ENCODE measurements at places on chromosomes 3 and 15.

DNA sequence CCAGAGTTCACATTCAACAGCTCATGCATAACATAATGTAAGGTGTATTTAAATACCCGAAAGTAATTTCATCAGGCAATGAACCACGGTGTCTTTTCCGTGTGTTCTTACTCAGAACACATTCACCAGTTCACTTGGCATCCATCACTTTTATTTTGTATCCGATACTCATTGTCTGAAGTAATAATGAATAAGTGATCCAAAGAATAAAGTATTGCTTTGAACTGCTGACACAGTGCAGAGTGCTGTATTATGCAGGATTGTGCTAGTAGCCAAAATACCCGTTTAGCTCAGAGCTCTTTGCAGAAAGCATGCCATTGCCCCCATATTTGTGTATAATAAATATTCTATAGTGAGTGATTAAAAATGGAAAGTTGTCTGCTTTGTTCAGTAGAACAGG, 460.9 kb upstream of the KCNMB2 start:
- DNase-seq, result no peak

DNA sequence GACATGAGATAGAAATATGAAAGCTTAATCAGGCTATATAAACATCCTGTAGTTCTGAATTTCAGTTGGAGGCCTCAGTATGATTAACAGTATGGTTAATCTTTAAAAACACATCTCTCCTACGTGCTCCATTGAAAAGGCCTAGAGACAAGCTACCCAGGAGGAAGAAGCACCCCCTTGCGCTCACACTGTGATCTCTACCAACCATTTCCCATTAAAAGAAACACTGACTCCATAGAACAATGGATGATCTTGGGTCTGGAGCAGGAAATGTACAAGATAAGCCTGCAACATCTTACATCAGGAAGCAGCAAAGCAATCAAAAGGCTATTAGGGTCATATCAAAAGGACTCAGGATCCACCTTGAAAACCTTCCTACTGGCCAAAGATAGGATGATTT, 3.4 kb upstream of the EOGT start:
- no peak for DNase-seq

DNA sequence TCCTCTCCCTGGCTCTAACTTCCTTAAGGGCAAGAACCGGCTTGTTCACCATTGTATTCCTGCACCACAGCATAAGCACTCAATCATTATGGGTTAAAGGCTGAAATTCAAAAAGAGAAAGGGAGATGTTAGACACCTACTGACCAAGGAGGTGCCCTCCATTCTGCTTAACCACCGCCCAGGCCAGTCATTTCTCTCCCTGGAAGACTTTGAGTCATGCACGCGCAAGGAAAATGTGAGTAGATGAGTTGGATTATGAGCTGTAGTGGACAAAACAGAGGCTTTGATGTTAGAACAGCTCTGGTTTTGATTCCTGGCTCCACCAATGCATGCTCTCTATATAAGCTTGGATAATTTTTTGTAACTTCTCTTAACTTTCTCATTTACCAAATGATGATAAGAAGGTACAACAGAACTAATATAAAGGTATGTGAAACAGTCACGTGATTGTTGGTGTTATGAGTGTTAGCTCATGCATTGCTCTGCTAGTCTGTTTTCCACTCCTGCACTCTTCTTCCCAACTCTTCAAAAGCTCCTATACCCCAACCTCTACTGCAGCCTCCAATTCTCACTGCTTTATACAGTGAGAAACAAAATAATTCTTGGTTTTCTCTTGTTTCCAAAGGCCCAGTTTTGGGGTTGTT, 148.4 kb upstream of the ATP11B start:
- DNase-seq, result peak; percentile 19

DNA sequence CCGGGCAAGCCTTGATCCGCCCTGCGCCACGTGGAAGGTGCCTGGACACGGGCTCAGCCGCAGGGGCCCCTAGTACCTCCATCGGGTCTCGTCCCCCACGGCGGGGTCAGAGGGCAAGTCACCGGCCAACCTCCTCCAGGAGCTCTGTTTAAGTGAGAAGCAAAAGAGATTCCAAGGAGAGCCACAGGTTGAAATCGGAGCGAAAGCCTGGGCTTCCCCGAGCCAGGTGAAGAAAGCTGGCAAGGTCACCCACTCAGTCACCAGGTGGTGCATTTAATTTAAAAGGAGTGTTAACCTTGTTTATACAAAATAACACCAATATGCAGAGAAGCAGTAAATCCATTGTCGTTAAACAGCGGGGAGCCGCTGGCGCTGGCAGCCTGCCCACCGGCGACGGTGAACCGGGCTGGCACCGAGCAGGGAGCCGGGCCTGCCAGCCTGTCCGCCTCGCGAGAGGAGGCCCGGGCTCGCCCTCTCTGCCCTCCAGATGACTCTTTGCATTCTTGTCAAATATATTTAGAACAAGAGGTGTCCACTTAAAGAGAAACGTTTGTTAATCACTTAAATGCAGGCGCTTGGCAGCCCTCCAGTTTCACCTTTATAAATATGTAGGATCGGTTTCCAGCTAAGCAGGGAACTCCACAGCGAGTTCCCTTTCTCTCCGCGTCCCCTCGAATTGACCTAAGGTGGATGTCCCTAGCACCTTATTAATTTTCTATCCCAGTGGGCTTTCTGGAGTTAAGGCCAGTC, 277.3 kb upstream of the NR2F2 start:
- DNase-seq, result no peak

GRCh38 chr3:30341079-30341478, 265.3 kb upstream of the TGFBR2 start:
- DNase-seq, result no peak

DNA sequence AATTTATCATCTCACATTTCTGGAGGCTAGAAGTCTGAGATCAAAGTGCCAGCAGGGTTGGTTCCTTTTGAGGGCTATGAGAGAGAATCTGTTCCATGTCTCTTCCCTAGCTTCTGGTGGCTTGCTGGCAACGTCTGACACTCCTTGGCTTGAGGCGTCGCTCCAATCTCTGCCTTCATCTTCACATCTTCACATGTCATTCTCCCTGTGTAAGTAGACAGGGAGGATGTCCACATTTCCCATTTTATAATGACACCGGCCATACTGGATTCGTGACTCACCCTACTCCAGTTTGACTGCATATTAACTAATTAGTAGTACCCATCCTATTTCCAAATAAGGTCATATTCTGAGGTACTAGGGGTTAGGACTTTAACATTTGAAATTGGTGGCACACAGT, 17.5 kb upstream of the ARHGAP31 start:
- no peak for DNase-seq

GRCh38 chr3:128415773-128416577, 50.7 kb downstream of the DNAJB8 start:
- DNase-seq, result no peak

- no peak for DNase-seq
Observed at GRCh38 chr15:46786590-46787285, 930.6 kb upstream of the SEMA6D start.

GRCh38 chr15:72785432-72785831, 1.9 kb upstream of the ADPGK start:
- no peak for DNase-seq

DNA sequence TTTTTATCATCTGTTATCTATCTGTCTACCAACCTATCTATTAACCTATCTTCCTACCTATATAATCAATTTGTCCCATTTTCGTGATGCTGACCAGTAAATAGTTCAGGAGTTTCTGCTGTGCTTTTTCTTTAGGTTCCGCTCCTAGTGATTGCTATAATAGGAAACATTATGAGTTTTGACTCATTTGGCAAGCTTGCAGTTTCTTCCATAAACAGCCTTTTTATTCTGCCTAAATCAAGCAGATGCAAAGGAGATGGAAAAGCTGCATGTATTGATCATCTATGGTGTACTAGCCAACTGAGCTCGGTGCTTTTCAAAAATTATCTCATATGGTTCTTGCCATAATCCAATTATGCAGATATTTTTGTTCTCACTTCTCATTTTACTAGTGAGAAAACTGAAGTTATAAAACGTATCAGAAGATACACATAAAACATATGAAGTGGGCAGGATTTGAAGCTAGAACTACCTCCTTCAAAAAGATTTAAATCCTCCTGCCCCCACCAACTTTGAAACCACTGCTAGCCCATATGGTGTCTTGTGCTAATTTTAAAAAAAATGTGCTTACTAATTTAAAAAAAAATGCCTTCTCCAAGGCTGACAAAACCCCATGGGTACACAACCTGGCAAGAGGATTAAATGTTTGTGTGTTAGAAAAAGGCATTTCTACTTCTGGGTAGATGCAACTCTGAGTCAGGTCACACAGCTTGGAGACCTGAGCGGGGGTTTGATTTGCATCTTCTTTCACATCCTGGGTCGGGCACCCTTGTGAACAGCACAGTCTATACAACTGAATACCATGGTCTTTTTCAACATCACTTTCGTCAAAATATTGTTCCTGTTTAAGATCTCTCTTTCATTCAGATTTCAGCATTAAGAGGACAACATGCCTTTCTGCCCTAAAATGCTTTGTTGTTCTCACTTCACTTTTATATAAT, 267.0 kb downstream of the CHL1 start:
- no peak for DNase-seq

DNA sequence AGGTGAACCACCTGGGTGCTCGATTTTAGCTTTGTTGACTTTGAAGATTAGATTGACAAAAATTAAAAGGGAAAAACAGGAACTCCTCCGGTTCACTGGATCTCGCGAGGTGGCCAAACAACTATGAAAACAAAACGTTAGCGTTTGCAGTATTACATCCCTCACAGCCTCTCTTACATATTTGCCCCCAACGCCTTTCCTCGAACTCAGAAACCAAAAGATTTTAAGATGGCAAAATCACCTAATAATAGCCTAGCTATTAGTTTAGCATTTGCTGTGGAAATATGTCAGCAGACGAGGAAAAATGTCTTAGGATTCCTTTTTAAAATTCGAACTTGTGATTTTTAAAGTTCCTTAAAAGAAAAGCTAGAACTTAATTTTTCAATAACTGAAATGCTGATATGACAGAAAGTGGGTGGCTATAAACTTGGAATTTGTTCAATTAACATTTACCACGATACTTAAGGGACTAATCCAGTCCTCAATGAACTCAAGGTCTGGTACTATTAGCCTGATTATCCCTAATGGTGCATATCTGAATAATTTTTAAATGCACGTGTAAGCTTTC, 491 bp upstream of the SENP7 start:
- DNase-seq, result no peak

GRCh38 chr3:120067083-120067482, 27.2 kb downstream of the GSK3B start:
- DNase-seq, result no peak

- no peak for DNase-seq
Observed at GRCh38 chr15:70509282-70509662, 254.1 kb downstream of the UACA start.

DNA sequence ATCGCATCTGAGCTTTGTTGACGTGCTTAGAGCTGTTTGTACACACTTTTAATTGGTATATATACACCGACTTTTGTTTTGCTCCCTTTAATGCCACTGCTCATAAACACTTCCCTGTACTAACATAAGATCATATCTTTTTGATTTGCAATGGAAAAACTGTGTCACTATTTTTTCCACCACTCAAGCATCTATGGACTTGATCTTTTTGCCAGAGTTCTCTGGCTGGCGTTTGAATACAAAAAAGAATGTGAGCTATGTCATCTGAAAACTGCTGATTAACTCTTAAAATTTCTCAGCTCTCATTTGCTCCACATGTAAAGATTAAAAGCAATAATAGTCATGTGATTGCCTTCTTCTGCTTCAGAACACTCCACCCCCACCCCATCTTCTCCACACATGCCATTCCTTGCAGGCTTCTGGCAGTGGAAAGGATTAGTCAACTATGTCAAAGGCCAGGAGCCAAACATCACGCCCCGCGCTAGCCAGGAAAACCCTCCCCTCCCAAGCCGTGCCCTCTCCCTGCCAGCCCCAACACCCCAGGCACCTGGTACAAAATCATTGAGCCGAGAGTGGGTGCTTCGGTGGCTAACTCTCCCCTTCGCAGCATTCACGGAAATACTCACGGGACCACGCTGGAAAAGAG, 123.4 kb upstream of the MEF2A start:
- DNase-seq, result no peak

DNA sequence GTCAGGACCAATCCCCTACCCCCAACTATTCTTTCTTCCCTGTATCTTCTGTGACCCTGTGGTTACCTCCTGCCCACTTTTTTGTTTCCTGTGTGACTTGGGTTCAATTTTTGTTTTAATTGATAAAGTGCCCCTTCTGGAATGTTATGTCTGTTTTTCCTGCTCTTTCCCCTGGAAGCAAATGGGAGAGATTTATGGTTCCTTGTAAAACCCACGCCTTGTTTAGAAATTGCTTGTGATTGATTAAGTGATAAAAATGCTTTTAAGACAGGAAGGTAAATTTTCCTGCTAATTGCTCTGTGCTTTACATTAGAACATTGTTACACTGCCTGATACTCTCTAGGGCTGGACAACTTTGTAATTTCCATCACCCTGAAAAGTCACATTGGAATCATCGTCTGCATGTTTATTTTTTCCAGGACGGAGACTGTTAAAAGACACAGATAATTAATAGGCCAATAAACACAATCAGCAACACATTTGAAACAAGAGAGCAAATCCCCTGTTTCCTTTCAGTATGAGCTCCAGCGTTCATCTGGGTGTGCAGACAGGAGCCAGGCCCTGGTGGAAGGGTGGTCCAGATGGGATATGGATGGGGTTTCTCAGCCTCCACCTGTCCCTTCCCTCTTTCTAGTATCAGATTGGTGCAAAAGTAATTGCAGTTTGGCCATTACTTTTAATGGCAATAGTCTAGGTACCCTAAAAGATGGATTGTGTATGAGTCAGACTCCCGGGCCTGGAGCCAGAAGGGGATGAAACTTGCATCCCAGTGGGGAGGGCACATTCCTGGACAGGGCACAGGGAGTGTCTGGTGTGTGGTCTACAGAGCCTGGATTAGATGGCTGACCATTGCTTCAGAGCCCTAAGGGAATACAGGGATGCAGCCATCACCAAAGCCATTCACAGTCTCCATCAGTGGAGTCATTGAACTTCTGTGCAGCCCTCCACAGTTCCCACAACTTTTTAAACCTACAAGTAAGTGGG, 58.1 kb upstream of the AGBL1 start:
- DNase-seq, result no peak

DNA sequence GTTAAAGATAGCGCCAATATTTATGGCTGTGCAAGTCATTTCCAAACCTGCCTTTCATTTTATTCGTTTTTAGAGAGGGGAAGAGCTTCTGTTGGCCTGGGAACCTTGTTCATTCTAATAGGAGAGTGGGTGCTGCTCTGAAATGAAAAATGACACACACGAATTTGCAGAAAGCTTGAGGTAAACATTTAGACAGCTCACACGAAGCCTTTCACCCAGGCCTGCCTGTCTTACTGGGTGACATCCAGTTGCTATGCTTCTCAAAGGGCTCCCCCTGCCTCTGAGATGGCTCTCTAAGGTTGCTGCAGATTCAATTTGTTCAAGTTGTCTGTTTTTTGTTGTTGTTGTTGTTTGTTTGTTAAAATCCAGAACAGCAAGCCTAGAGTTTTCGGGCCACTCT, 18.2 kb downstream of the PEX5L start:
- DNase-seq, result no peak

DNA sequence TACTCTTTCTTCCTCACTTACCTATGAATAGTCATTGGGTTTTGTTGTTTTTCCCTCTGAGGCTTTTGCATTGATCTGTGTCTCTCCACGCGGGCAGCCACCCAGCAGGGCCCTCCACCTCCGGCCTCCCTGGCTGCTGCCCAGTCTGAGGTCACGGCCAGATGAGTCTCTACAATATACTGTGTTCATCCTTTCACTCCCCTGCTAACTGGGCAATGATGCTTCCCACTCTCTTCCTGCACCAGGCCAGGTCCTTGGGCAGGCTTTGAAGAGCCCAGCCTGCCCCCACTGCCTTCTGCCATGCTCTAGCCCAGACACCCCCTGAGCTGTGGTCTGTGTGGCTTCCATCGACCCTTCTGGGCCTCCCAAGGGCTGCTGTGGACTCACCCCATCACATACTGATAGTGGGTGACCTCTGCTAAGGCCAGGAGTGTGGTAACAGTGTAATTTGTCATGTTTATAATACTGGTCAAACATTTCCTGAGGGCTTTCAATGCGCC, 18.0 kb downstream of the PDIA5 start:
- no peak for DNase-seq
